ENCODE measurements at places on chromosomes 4 and X.

DNA sequence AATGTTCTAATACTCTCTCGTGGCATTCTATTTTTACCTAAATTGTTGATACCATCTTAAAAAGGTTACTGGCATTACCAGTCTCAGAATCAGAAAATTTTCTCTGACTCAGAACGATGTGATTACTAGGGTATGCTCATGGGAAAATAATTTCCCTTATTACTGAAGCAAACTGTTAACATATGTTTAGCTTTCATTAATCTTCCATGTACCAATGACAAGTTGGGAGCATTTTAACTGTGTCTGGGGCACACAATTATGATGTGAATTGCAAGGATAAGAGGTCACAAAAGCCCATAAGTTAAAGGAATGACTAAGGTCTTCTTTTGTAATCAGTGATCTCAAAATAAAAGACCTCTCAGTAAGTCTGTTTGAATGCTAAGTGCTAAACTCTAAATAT, 1254.6 kb downstream of the PCDH18 start:
- no peak for DNase-seq

DNA sequence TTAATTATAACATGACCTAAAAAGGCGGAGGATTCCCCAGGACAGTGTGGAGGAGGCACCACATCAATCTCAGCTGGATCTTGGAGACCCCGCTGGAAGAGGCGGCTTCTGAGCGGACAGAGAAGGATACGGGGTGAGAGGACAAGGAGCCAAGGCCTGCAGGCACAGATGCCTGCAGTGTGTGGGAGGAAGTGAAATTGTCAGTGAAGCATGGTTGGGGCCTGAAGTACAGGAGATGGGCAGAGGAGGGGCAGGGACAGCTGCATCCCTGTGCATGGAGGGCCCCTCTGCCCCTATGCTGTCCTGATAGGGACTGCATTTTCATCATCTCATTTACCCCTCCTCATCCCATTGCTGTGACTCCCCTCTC, 1.7 kb upstream of the SLC2A9 start:
- no peak for DNase-seq

DNA sequence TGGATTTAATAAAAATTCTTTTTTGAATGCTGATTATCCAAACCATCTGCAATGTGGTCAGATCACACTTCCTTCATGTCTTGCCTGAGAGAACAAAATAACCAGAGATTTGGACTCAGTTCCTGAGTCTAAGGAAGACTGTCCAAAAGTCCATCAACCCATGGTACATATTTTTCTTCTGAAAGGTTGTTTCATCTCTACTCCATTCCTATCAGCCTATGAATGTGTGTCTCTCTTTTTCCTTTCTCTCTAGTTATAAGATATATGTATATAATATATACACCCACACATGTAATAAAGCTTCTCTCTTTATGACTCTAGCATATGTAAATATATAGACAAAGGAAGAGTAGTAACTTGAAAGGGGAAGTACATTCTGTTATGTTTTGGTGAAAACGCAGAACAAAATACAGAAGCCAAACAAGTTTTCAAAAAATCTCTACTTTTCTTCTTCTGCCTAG, 226.9 kb downstream of the ARHGAP24 start:
- DNase-seq = peak; percentile 36

DNA sequence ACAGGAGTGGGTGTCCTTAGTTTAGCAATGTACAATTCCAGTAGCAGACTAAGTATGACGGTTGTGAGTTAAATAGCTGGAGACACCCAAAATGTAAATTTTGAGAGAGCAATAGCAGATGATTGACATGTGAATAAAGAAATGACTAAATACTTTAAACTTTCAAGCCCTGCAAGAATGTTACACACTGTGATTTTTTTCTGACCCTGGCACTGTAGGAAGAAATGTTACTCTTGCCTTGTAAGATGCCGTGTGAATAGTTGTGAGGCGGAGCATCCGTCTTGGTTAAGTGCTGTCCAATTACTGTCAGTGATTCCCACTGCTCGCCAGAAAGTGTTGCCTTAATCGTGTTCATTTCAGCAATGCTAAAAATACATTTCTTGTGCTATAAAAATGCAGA, 1248.1 kb downstream of the RAPGEF2 start:
- peak; percentile 6 for DNase-seq
